AG09319 (cell line): ENCODE measurements at places on chromosomes 7 and 10.

DNA sequence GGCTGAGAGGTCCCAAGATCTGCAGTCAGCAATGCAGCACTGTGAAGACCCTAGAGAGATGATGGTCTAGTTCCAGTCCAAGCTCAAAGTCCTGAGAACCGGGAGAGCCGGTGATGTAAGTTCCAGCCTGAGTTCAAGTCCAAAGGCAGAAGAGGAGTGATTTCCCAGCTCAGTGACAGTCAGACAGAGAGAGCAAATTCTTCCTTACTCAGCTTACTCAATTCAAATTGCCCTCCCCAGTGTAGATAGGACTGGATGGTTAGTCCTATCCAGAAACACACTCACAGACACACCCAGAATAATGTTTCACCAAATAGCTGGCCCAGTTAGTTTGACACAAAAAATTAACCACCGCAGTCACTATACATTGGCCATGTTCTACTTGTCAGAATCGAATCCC is 185.5 kb upstream of the MYO3A start:
- no peak for DNase-seq

GRCh38 chr7:1944619-1945210 is 274.6 kb downstream of the ELFN1 start:
- DNase-seq, result no peak

DNA sequence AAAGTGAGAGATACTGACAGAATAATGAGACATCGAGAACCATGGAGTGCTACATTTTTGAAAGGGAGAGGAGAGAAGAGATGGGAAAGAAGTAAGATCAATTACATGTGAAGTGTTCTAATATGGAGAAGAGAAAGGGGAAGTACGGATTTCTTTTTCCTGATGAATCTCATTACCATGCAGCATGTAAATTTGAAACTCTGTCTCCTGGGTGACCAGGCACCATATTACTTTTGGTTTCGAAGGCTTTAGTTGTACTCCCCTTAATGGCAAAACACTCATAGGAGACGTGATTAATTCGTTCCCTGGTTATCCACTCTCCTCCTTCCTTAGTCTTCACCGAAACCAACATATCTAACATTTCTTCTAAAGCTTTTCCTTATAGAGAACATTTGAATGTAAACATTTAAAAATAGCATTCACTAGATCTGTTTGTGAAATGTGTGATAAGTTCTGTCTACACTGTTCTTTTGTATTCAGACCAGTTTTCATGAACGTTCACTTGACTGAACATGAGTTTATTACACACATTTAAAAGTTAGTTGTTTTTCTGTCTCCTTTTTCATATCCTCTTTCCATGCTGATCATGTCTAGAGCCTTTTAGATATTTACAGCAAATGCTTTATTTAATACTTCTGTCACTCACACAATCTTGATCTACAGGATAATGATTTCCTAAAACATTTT is 80.2 kb upstream of the MSRB2 start:
- no peak for DNase-seq

- no peak for DNase-seq
Observed at GRCh38 chr10:61883371-61884025, 18.0 kb upstream of the ARID5B start.

GRCh38 chr7:66140924-66141323 is 26.3 kb downstream of the CRCP start:
- DNase-seq, result peak; percentile 61

- DNase-seq, result peak; percentile 3
Observed at GRCh38 chr7:128454808-128455542, 703 bp upstream of the HILPDA start.

GRCh38 chr10:14742382-14742781 is 32.3 kb downstream of the FAM107B start:
- DNase-seq, result no peak

DNA sequence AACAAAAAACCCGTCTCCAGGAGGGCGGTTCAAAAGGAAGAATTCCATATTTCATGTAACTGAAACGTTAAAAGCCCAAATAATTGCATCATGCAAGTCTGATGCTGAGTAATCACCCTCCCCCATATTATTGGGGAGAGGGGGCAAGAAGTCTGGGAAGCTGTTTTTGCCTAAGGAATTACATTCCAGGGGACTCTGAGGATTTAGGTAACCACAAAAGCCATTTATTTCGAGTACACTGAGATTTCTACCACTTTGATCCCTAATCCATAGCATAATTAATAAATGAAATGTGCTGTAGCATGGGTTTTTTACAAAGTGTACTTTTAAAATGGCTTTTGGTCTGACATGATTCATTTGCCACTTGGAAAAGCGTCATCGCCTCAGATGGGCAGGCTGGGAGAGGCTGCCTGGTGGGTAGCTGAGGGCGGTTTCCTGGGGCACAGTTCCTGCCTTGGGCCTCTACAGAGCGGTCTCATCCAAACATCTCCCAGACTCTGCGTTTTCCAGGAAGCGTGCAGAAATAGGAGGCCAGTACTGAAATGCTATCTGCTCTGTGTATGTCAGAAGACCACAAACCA is 106.5 kb downstream of the TCF7L2 start:
- peak; percentile 19 for DNase-seq
